ENCODE measurements at places on chromosomes 12 and 14. TPM values are rescaled to one million over a fixed set of nuclear protein-coding genes. Genes with fewer than 3 reads are reported as not detected.

DNA sequence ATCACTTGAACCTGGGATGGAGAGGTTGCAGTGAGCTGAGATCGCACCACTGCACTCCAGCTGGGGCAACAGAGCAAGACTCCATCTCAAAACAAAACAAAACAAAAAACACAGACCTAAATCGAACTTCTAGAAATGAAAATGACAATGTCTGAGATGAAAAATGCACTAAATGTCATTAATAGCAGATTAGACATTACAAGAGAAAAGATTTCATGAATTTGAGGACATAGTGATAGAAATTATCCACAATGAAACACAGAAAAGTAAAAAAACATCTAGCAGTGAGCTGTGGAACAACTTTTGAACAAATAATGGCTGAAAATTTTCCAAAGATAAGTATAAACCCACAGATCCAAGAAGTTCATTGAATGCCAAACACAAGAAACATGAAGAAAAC is 35.2 kb downstream of the BICDL1 start:
- H3K36me3 ChIP-seq: peaks cover 7% of the 10 kb centered on the region
- no peak overlapping the region for H3K4me3 ChIP-seq
- H3K27ac ChIP-seq: no peak overlapping the region
- H3K4me1 ChIP-seq: no peaks in the 10 kb centered on the region
- DNase-seq: no peak
- H3K27me3 ChIP-seq: no peaks in the 10 kb centered on the region

Gene KHNYN
- polyA plus RNA-seq: 23.8 TPM

Gene TMEM132D
- not detected for polyA plus RNA-seq

DNA sequence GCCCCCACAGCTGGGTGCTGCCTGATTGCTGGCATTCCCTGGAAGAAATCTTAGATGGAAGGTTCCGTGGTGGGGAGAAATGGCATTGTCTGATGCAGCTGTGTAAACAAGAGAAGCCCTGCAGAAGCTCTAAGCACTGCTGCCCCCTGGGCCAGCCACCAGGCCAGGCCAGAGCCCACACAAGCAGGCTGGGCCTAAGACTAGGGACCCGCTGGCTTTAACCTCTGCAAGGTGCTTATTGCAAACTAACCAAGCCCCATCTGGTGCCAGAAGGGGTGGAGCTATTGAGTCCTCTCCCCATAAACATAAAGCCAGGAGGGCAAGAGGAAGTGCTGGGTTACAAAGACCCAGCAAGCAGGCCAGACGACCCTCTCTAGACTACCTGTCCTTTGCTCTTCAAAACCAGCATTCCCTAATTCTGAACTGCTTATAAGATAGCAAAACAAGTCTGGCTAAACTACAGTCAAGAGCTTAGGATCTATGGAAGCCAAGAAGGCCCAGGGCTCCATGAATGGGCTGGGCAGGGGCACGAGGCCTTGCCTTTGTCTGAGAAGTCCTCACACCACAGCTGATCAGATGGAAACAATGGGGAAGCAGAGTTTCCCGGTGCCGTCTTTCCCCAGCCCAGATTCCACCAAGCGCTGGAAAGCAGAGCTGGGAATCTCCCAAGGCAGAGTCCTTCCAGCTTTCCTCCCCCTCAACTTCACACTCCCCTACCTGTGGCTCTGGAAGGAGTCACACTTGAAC is 28.8 kb downstream of the P2RX4 start:
- H3K4me1 ChIP-seq: peaks cover 22% of the 10 kb centered on the region
- no peak for DNase-seq

DNA sequence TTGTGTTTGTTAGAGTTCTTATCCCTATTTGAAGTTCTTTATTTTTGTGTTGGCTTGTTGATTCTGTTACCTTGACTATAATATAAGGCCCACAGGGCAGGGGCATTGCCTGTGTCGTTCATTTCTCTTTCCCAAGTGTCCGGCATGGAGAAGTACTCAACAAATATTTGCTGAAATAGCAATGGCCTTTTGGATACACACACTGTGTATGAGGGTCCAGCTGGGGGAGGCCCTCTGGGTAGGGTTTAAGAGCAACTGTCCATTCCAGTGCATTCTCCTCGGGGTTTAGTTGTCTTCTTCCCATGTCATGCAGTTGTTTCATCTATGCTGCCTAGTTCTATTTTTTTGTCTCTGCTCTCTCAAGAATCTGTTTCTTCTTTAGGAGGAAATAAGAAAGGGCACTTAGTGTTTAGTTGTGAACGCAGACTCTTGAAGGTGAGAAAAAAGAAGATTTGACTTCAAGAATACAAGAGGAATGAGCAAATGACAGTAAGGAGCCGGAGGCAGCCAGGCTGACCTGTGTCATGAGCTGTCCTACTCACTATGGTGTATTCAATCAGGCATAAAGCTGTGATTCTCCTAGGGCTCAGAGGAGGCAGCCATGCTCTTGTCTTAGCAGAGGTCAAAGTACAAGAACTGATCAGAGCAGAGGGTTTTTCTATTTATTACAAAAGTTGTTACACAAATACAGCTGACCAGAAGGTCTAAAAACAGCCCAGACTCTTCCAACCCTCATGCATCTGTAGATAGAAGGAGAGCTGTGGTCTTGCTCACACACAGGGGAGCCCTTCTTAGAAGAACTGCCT is 10.2 kb downstream of the ERG28 start:
- no peaks in the 10 kb centered on the region for H3K27me3 ChIP-seq
- H3K36me3 ChIP-seq: peaks cover 24% of the 10 kb centered on the region
- no peak for DNase-seq
- H3K4me3 ChIP-seq: no peak overlapping the region

Gene TAS2R7
- not detected for polyA plus RNA-seq

DNA sequence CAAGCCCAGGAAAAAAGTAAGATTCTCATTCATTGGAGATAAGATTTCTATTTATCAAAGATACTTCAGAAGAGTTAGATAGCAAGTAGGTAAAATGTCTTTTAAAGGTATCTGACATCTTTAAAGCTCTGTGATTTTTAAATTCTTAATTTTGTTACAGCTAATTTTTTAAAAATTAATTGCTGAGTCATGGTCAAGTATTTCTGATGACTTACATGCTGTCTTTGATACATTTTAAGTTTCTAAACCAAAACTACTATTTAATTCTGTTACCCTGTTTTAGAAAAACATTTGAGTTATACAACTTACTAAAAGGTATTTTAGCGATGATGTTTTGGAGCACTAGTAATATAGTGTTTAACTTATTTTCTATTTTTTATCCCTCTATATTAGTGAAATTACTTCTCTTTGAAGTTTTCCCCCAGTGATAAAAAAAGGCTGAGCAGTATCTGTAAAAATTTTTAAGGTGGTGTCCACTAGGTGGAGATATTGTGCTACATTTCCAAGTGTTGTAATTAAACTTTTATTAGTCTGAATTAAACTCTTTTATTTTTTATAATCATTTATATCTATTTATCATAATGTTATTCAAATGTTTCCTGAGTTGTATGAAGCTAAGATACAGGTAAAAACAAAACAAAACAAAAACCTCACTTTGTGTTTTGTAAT is 11.5 kb downstream of the ALG10 start:
- no peak overlapping the region for H3K27ac ChIP-seq
- H3K27me3 ChIP-seq: no peaks in the 10 kb centered on the region
- no peak overlapping the region for H3K4me3 ChIP-seq
- H3K4me1 ChIP-seq: no peaks in the 10 kb centered on the region
- H3K36me3 ChIP-seq: peaks cover 4% of the 10 kb centered on the region

- no peaks in the 10 kb centered on the region for H3K4me1 ChIP-seq
- H3K27ac ChIP-seq: no peak overlapping the region
- H3K4me3 ChIP-seq: no peak overlapping the region
- DNase-seq: no peak
- H3K36me3 ChIP-seq: no peaks in the 10 kb centered on the region
Observed at GRCh38 chr12:93348575-93349435, 28.9 kb upstream of the NUDT4 start.
